Peyer's patch (tissue), 4 donors: ENCODE measurements at places on chromosomes 4 and X. TPM values are rescaled to one million over a fixed set of nuclear protein-coding genes. Genes with fewer than 3 reads are reported as not detected.

Gene JADE1
- 19.3 TPM for total RNA-seq

Gene ARHGAP6
- total RNA-seq = 30.5 TPM

Gene ARAP2
- total RNA-seq = 115 TPM

Gene NAAA
- total RNA-seq = 130 TPM

Gene RBPJ
- total RNA-seq = 29.4 TPM

Gene MAGEA12
- not detected for total RNA-seq

Gene SLC2A9
- total RNA-seq = 20.3 TPM

Gene XAGE1A
- not detected for total RNA-seq

Gene MAOB
- 81.8 TPM for total RNA-seq

Gene TEX11
- total RNA-seq = not detected

Gene MUC7
- total RNA-seq = not detected

Gene PRKG2
- 49.5 TPM for total RNA-seq

Gene TRAM1L1
- not detected for total RNA-seq

Gene MEPE
- total RNA-seq = not detected

Gene PAK3
- total RNA-seq = 0.19 TPM

Gene AMER1
- 2.8 TPM for total RNA-seq

Gene MAGEC2
- not detected for total RNA-seq

Gene HAUS3
- 8.6 TPM for total RNA-seq

Gene TMEM47
- 4.4 TPM for total RNA-seq

Gene SPANXA1
- total RNA-seq = not detected

Gene BEX3
- 102 TPM for total RNA-seq

Gene FGFR3
- total RNA-seq = 168 TPM

Gene FSTL5
- not detected for total RNA-seq

Gene ARMCX2
- 12.4 TPM for total RNA-seq

Gene GIMD1
- total RNA-seq = 27.5 TPM

Gene CDK16
- 173 TPM for total RNA-seq

Gene PNCK
- 6.1 TPM for total RNA-seq

Gene MYOZ2
- total RNA-seq = not detected

Gene GAB3
- 3.5 TPM for total RNA-seq

Gene WAS
- 8.0 TPM for total RNA-seq

Gene TKTL1
- total RNA-seq = not detected

Gene XG
- 0.40 TPM for total RNA-seq

Gene GRIA3
- 0.47 TPM for total RNA-seq

Gene AGA
- total RNA-seq = 18.8 TPM
